ENCODE measurements at places on chromosomes 16 and 17.

GRCh38 chr16:90016339-90016950 is 2.8 kb downstream of the DBNDD1 start:
- no peak for DNase-seq

DNA sequence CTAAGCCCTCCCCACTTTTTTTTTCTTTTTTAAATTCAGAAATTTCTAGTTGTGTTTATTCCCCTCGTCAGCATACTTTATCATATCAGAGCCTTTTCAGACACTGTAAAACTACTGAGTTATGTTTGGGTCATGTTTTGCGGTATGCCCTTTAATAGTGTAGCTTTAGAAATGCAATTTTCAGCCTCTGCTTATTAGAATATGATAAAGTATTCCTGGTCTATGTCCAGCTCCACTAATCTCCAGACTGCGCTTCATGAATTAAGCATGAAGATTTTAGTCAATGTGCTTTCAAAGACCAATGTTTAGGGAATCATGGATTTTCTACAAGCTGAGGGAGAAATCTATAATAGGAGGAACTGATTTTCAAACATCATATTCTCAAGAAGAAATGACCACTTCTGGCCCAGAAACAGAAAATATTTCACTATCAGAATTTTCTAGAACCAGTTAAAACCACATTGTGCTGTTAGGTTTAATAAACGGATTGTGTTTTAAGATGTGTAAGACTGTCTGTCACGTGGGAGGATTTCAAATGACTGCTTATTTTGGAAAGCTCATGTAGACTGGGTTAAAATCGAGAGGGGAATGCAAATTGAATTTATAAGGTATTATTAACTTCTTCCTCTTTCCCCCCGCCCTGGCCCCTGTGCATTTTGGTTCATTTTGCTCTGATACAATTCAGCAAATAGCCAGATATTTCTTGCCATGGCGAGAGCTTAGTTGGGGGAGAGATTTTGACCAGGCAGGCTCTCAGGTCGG is 498.5 kb downstream of the WWOX start:
- DNase-seq: peak; percentile 68

DNA sequence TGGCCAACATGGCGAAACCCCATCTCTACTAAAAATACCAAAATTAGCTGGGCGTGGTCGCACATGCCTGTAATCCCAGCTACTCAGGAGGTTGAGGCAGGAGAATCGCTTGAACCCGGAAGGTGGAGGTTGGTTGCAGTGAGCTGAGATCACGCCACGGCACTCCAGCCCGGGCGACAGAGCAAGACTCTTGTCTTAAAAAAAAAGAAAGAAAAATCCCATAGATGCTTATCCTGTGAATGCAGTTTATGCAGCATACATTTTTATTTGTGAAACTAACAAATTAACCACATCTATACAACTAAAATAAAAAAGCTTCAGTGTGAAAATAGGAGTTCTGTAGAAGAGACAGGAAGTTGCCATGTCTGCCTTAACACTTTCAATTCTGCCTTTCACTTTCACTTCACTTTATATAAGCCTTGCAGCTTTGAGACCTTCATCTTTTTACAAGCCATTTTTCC is 7.1 kb downstream of the IGSF6 start:
- peak; percentile 55 for DNase-seq

GRCh38 chr17:44346064-44346844 is 1.2 kb downstream of the GRN start:
- DNase-seq: peak; percentile 14

DNA sequence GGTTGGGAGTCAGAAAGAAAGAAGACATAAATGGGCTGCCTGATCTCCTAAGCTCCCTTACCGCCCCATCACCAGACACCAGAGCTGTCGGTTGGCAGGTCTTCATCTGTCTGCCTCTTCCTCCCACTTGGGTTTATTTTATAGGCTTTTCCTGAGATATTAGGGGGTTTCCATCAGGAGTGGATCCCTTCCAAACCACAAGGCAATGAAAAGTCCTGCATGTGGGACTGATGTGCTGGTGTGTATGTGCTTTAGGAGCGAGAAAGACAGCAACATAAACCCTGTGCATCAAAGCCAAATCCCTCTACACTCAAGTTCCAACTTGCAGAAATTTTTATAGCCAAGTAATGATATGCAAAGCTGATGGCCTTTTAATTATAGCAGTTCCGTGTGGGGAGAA is 389.5 kb downstream of the SLC39A11 start:
- DNase-seq: no peak

DNA sequence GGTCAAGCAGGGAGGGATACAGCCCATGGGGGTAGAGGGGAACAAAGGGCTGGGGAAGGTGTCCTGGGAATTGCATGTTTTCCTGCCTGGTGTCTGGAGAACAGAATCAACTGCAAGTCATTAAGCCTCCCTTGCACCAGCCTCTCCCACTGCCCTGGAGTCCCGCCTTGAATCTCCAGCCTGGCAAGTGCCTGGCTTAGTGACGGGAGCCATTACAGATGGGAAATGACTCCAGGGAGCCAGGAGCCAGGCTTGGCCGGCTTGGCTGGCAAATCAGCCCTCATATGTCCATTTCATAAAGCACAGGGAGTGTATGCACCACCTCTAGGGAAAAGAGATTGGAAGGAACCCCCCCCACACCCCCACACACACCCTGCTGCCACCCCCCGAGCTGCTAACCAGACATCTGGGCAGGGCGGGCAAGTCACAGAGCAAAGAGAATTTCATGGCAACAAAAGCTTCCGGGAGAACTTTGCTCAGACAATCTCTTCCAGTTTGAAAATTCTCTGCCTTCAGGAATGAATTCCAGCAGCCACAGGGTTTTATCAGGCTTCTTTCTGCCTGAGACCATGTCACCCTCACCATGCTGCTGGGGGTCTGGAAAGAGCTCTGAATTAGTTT is 127.7 kb downstream of the NTN1 start:
- DNase-seq: no peak

DNA sequence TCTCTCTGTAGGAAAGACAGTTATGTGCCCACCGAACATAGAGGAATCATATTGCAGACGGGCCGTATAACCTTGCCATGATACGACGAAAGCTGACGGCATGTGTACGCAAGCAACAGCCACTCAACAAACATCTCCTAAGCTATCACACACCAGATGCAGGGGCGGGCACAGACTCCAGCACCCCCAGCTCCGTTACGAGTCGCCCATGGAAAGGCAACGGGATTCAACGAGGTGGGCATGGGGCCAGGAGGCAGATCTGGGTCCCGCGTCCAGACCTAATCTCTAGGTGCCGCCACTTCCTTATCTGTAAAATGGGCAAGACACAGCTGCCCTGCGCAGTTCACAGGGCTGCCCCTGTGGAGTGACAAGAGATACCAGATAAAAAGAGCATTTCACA is 35.6 kb downstream of the ABR start:
- no peak for DNase-seq

DNA sequence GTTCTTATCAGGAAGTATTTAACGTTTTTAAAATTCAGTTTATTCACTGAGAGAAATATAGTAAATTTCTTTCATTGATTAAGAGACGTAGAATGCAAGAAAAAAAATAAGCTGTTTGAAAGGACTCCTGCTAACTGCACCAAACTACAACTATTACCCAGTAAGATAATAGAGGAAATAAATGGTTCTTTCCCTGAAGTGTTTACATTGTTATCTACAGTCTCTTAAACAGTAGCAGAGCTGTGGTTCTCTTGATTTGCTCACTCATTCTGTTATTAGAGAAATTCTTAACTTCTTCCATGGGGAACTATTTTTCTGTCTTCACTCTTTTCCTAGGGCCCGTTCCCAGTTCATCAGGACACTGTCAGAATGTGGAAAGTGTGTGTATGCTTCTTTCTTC is 973.0 kb downstream of the KCNJ2 start:
- DNase-seq: no peak

GRCh38 chr16:2178321-2179106 is 17.9 kb downstream of the CASKIN1 start:
- no peak for DNase-seq

DNA sequence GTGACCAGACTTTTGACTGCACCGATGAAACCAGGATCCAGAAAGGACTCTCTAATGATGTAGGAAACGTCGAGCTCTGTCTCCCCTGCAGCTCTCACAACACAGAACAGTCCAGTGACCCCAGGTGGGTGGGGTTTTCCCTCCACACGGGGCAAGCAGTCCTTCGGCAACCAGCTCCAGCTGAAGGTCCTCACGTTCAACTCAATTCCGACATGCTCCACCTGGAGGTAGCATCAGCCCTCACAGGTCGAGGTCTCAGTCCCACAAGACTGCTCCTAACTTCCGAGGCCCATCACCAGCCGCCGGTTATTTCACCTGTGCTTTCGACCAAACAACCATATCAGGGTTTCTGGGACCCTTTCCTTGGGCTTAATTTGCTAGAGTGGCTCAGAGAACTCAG is 28.2 kb downstream of the ITGAE start:
- DNase-seq: no peak

DNA sequence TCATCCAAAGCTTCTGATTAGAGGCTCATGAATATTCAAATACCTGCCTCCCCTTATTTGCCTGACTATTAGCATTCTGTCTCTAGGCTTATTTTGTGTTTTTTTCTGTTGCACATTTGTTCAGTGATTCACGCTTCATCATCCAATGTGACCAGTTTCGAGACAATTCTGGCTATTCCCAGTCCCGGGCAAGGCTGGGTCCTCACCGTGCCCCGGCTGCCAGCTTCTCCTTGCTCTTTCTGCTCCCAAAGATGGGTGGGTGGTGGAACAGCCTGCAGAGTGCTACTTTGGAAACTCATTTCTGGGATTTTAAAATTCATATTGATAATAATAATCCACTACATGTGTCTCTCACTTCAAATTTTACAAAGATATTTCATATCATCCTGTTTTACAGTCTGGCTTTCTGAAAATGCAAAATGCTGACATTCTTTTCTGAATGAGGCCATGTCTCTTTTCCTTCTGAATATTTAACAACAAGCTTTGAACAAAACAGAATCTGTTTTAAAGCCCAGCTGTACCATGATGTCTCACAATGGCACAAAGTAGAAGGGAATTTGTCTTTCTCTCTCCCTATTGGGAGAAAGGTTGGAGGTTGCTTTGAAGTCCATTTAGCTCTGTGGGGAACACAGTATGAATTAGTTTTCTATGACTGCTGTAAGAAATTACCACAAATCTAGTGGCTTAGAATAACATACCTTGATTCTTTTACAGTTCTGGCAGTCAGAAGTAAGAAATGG is 116.9 kb upstream of the CDH13 start:
- no peak for DNase-seq

- DNase-seq: no peak
Measured at GRCh38 chr16:49377196-49377755, 3.7 kb downstream of the C16orf78 start.

DNA sequence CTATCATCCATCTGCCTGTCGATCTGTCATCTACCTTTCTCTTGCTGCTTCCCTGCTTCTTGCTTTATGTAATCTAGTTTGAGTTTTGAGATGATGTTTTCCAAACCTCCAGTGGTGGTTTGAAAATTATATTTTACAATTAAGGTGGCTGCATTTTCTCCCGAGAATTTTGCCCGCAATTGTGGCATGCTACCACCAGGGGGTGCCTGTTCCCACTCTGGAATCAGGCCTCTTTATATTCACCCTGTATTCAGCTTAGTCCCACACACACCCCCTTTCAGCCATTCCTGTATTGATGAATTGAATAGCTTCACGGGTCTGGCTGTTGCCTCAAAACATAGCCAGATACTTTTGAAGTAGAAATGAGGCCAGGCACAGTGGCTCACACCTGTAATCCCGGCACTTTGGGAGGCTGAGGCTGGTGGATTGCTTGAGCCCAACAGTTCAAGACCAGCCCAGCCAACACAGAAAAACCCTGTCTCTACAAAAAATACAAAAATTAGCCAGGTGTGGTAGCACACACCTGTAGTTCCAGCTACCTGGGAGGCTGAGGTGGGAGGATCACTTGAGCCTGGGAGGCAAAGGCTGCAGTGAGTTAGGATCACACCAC is 3.2 kb downstream of the PRSS22 start:
- peak; percentile 39 for DNase-seq

DNA sequence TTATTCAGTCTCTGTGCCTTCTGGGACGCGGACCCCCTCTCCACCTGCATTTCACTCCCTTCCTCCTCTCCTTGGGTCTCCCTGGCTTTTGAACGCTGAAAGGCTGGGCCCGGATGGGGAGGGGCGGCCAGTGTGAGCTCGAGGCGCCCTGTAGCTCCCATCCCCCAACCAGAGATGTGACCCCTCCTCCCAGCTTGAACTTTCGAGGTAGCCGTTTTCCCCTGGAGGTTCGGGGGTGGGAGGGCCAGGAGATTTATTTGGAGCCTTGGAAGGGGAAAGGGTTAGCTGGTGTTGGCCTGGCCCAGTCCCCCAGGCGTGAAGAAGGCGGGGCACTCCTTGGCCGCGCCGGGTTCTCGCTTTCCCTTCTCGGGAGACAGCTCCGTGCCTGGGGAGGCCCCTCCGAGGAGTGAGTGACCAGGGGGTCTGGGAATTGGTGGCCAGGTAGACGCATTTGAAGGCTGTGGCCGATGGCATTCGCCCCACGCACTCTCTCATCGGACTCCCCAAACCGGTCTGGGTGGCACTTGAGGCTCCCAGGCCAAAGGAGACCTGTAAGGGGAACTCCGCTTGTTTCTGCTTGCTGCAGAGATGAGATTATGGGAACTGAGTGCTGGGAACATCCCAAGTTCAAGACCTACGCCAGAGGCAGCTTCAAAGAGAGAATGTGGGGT is 942 bp downstream of the LDAF1 start:
- DNase-seq: peak; percentile 38

- no peak for DNase-seq
Measured at GRCh38 chr17:17993366-17993765, 20.7 kb downstream of the DRC3 start.

- DNase-seq: no peak
Measured at GRCh38 chr16:89519881-89520280, 11.7 kb downstream of the SPG7 start.

GRCh38 chr17:42067371-42068091 is 17.1 kb upstream of the C17orf113 start:
- peak; percentile 68 for DNase-seq

- DNase-seq: no peak
Measured at GRCh38 chr17:80196652-80197051, 23.5 kb downstream of the SGSH start.

GRCh38 chr16:72910875-72911274 is 137.1 kb downstream of the ZFHX3 start:
- no peak for DNase-seq

DNA sequence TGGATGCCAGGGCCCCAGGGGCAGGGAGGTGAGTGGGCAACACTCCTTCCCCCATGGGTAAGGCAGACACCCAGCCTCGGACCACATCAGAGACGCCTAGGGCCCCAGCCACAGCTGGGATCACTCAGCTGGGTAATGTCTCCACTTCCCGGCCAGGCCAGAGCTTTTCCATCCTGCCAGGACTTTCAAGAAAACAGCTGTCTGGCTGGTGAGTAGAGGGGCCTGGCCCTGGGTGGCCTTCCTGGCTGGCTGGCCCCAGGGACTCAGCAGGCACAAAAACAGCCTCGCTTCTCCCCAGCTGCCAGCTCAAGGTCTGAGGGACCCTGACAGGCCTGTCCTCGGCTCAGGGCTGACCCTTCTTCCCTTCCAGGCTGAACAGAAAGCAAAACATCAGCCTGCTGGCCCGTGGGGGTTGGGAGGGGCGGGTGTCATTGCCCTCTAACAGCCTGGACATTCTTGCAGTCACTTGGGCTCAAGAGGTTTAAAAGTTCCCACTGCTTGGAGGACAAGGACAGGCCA is 45.3 kb upstream of the JPH3 start:
- DNase-seq: no peak

Measured in germinal center (tissue), 1 donor.